ENCODE measurements at places on chromosomes 3 and 15.

DNA sequence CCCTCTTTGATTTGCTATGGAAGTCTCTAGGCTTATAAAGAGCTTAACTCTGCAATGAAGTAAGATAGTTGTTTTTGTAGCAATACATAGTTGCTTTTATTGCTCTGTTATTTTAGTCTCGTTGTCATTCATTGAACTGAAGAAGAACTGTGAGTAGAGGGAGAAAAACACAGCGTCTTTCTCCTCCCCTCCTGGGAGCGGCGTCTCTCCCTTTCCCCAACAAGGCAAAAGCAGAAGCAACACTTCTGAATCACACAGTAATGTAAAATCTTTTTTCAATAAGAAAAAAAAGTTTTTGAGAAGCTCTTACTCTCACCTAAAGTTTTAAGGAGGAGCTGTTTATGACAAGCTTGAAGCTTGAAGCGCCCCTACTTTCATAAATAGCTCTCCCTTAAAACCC is 119.3 kb upstream of the SLC7A14 start:
- no peak for DNase-seq

GRCh38 chr15:79170256-79170664 is 79.7 kb upstream of the RASGRF1 start:
- DNase-seq, result no peak

DNA sequence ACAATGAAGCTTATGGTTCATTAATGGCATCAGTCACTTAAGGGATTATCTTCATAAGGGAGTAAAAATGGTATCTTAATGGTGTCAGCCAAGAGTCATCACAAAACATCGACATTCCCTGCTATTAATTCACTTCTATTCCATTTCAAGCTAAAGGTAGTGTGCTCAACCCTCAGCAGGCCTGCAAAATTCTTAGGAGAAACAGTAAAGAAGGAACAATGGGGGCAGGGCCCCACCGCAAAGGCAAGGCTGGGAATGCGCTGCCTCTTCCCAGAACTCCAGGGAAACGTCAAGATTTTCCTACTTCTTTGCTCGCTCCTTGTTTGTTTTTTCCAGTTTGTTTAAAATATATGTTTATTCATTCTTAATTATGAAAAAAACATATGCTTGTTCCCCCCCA is 187.3 kb upstream of the TSC22D2 start:
- DNase-seq, result no peak

DNA sequence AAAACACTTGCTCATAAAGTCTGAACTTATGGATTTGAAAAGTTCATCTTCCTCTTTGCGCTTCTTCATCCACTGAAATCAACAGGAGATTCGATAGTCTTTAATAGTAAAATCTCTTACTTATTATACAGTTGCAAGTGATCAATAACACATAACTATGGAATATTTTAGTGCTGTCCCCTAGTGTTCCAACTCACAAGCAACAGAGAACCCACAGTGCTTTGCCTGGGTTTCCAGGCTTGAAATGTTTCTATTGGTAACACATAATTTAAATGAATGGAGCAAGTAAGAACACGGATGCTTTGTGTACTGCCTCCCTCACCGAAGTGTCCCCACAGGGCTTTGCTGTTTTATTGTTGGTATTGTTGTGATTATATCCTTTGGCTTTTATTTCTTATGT is 93.5 kb downstream of the WDR72 start:
- DNase-seq, result no peak

DNA sequence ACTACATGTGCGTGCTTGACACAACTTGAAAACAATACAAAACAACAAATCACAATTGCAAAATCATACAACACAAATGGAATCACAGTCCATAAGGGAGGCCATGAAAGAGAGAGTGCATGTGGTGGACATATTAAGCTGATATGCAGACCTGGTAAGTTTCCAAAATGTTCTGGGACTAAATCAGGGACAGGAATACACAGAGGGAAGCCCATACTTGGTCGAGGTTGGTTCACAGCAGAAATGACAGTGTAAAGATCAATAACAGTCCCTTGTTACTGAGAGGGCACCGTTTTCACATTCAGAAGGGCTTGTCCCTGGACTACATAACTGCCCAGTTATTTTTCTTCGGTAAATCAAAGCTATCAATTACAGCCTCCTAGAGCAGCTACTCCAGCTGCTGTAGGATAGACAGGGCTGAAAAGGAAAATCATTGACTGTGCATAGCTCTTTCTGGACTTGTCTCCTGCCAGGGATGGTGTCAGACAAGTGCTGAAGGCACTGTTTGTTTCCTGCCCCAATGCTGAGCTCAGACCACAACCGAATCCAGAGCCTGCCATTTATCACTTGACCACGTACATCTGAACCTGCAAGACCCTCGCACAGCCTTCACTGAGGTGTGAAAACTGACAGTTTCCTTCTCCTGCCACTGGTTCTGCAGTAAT is 79.5 kb upstream of the KCNMB2 start:
- no peak for DNase-seq

DNA sequence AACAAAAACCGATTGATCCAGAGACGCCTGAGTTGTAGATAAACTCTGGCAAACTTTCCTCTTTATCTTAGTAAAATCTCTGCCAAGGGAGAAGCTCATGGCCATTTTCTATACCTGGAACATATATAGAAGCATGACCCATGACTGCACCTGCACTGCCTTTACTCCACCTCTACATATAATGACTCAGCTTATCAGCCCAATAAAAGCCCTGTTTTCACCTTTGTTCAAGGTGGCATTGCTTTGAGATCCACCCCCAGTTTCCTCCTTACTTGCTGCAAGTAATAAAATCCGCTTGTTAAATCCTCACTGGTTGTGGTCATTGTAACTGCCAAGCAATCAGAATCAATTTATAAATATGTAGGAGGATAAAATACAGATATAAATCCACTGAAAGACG is 1280.4 kb downstream of the NSUN3 start:
- no peak for DNase-seq

DNA sequence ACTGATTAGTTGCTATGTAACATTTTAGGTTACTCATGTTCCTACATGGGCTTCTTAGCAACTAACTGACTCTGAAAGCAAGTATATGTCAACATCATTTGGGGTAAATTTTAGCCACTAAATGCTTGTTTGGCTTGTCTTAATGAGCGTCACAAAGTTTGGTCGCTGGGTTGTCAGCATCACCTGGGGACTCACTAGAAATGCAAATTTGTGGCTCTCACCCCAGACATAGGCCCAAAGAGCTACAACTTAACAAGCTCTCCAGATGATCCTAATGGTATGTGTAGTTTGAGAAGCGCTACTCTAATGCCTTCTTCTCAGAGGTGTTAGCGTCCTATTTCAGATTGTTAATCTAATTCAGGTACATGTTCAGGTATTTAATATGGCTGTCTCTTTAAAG is 32.7 kb upstream of the CPOX start:
- no peak for DNase-seq

GRCh38 chr15:96700555-96700954 is 370.1 kb downstream of the NR2F2 start:
- no peak for DNase-seq

DNA sequence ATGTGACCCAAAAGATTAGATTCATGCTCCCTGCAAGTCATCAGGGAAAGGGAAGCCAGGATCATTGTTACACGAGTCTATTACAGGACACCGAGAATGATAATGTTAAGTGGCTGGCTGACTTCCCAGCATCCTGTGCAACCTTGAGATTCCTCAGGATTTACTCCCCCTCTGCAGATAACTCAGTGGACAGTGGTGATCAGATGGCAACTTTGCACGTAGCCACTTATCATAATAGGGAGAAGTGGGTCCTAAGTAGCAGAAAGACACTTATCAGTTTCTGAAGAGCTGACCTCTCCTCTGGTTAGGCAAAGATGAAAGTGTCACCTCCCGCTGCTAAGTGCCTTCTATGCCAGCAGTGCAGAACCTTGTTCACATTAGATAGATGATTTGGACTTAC is 6.7 kb upstream of the TMPRSS7 start:
- no peak for DNase-seq

DNA sequence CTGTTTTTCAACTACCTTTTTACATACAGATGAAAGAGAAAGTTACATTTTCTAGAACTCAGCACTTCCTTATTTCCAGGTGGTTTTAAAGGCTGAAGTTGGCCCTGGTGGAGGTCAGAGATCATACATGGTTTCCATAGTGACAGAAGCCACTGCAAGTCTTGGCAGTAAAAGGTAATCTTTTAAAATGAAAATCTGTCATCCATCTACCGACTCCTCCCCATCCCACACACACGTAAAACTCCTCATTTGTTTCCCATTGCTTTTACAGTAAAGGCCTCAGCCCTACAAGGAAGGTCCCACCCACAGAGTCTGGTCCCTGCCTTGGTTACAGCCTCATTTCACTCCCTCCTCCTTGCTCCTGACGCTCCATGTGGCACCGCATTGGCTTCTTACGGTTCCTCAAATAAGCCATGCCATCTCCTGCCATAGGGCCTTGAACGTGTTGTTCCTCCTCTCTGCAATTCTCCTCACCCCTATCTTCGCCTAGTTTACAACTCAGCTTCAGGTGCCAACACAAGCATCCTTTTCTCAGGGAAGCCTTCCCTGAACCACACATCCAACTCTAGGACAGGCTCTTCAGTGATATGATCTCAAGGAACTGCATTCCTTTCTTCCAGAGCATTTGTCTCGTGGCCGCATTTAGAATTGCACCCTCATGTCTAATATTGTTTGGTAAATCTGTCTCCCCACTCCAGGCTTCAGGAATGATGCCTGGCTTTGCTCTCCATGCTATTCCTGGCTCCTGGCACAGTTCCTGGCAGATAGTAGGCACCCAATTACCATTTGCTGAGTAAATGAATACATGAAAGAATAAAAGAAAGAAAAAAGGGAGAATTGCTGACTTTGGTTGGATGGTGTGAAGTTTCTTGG is 2.6 kb downstream of the CYP19A1 start:
- no peak for DNase-seq

All from stimulated activated CD4-positive, alpha-beta T cell treated with anti-CD3 and anti-CD28 coated beads, TNF-alpha, amount 100 ng/mL, for 24 hours (primary cell).